ENCODE measurements at places on chromosomes 11 and 22.

DNA sequence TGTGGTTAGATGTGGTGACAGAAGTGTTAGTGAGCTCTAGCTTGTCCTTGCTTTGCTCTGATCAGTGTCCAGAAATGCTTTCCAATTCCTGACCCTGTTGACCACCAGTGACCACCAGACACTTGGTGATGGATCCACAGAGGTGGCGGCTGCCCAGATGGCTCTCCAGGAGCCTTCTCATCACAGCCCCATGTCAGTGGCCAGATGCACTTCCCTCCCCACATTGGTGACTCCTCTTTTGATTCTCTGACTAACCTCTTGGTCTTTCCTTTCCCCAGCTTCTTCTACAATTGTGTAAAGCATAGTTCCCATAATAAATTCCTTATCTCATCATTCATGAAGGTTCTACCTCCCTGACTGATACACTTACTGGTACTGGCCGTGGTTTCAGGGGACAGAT, 40.1 kb upstream of the CXCR5 start:
- no peak for DNase-seq

- DNase-seq, result no peak
Observed at GRCh38 chr11:43545610-43546009, 134.9 kb upstream of the HSD17B12 start.

DNA sequence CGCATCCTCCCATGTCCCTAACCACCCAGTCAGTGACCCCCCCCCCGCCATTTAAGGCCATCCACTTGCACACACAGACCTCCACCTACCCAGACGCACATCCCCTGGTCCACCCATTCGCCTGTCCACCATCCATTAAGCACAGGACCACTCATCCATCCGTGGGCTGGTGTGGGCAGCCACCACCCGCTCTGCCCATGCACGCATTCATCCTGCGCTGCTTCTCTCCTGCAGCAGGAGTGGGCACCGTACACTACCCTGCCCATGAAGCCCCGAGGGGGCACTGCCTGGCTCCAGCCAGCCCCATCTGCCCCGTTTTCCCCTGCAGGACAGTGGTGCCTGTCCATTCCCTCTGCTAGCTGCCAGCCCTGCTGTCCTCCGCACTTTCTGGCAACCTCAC, 3.9 kb upstream of the SLC16A8 start:
- DNase-seq, result no peak

- DNase-seq, result no peak
Observed at GRCh38 chr11:118088531-118088930, 1.8 kb upstream of the SMIM35 start.

- DNase-seq, result no peak
Observed at GRCh38 chr22:50242406-50242949, 2.3 kb downstream of the TUBGCP6 start.

DNA sequence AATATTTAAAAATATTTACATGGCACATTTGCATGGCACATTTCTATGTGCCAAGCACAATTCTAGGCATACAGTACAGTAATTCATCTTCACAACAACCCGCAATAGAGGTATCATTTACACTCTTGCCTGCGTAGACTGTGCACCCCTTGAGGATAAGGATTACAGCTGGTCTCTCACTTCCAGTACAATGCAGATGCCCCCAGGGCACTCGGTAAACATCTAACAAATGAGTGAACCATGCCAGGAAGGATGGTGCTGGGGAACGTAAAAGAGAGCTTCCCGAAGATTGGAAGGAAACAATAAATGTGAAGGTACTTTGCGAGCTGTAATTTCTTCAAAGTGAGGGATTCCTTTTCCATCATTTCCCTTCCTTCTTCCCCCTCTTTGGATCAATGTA, 1.3 kb downstream of the PRPF19 start:
- no peak for DNase-seq

GRCh38 chr11:60111793-60112192, 23.3 kb downstream of the MS4A2 start:
- no peak for DNase-seq

DNA sequence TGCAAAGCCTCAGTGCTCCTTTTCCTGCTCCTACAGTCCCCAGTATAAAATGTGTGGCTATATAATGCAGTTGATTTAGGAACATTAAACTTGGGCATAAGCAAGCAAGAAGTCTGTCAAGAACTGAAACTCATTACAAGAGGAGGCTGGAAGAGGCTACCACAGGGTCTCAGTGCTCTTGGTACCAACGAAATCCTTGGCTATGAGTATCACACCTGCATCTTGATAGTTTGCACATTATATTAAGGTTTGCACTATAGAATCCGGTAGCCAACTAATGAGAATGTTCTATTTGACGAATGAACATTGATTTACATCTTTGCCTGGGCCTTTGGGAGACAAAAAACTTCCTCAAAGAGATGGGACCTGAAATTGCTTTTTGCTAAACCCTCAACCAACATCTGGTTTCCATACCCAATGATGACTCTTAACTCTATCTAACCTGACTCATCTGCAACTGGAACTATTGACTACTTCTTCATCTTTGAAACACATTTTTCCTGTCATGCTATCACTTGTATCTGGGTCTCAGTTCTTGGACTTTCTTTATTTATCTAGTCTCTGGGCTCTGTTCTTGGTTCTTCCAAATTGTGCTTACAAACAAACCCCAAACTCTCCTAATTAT, 207.2 kb upstream of the CTSC start:
- no peak for DNase-seq

- no peak for DNase-seq
Observed at GRCh38 chr11:67642173-67643120, 2.9 kb upstream of the TBX10 start.

DNA sequence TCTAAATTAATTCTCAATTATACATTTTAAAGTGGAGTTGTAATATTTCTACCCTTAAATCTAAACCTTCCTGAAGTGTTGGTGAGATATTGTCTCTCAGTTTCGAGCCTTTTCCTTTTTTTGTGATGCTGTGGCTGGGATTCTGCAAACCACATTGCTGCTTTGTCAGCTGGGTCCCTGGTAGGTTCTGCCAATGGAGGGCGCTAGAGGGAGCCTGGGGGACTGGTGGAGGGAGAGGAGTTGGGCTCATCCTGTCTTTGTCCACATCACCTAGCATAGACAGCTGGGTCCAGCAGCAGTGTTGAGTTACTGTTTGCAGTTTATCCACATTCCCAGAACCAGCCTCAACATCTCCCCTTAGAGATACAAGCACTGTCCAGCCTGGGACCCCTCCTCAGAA, 41.0 kb downstream of the TRAF6 start:
- DNase-seq, result no peak

- DNase-seq, result no peak
Observed at GRCh38 chr11:9138612-9139579, 47.5 kb upstream of the SCUBE2 start.

DNA sequence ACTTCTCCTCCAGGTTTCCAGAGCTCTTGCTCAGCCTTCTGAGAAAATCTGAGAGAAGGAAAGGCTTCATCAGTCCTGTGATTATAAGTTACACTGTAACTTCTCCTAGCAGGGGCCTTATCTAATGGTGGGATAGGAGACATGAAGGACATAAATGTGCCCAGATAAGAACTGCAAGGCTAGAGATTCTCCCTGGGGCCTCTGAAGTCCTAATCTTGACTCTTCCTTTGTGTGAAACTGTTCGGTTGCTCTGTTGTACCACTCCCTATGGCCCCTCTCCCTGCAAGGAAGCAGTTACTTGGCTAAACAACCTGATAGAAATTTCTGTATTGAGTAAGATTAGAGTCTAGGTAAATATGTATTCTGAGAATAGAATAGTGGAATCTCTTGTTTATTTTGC, 780.9 kb downstream of the ETS1 start:
- no peak for DNase-seq

- DNase-seq, result no peak
Observed at GRCh38 chr11:118652681-118653181, 26.7 kb downstream of the TREH start.

- DNase-seq, result peak; percentile 11
Observed at GRCh38 chr11:3947061-3947460, 91.6 kb downstream of the STIM1 start.

- no peak for DNase-seq
Observed at GRCh38 chr22:45381348-45381747, 32.1 kb downstream of the SMC1B start.

DNA sequence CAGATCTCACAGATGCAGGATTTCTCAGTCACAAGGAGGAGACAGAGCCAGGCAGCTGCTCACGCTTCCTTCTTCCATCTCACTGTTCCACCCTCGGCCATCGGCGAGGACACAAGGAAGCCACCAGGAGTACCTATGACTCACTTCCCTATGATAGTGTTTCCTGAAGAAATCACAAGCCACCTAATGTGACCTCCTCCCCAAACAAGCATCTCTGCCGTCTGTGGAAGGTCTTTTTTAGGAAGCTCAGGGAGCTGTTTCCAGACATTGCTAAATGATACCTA, 672.7 kb downstream of the TBC1D22A start:
- DNase-seq, result no peak

Measured in stimulated activated CD4-positive, alpha-beta T cell treated with anti-CD3 and anti-CD28 coated beads, Interleukin-15, amount 100 ng/mL, for 1 hour (primary cell).